ENCODE measurements at places on chromosomes 6 and 20. TPM values are rescaled to one million over a fixed set of nuclear protein-coding genes. Genes with fewer than 3 reads are reported as not detected.
A peak's percentile ranks its signal among the peaks of the same experiment; 100 is the strongest.

Gene ERVFRD-1
- total RNA-seq = 0.13 TPM

Gene GPR6
- total RNA-seq = not detected

- DNase-seq = no peak
These were observed 84.3 kb downstream of the OPRM1 start for GRCh38 chr6:154123155-154123956.

DNA sequence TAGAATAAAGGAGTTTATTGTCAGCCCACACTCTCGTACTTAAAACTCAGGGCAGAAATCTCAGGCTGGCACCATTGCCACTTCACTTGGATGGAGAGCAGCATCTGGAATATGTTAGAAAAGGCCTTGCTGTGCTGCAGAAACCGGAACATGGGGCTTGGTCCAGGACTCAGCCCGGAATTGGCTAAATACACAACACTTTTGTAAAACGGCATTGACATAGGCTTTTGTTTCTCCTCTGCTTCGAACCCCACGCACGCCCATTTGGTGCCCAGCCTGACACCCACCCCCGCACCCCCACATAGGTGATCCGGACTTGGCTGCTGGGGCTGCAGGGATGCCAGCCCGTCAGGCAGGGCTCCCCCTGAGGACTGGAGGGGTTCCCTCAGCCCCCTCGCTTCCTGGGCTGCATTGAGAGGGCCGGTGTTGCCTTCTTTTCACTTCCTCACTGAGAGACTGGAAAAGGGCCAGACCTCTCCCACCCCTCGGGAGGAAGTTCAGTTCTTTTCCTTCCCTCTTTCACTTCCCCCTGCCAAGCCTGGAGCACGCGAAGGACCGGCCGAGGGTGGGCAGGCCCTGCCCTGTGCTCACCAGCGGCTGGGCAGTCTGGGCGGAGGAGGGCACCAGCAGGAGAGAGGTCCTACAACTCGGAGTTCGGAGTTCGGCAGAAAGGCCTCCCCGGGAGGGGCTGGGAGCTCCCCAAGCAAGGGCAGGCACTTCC, 17.9 kb upstream of the CST3 start:
- no peak for DNase-seq

DNA sequence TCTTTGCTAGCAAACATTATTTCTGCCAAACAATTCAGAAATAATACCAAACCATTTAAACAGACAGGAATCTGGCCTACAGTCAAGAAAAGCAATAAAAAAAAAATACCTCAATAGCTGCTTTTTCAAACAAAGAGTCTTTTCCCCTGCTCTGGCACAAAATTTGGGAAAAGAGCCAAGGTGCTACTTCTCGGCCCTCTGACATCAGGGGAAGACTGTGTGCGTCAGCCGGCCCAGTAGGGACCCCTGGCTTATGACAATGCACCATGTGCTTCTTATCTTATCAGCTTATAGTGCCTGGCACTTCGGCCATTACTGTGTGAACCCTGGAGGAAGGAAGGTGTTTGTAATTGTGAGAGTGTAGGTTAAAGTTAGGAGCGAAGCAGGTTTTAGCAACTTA, 89.4 kb downstream of the PDE10A start:
- DNase-seq = no peak

DNA sequence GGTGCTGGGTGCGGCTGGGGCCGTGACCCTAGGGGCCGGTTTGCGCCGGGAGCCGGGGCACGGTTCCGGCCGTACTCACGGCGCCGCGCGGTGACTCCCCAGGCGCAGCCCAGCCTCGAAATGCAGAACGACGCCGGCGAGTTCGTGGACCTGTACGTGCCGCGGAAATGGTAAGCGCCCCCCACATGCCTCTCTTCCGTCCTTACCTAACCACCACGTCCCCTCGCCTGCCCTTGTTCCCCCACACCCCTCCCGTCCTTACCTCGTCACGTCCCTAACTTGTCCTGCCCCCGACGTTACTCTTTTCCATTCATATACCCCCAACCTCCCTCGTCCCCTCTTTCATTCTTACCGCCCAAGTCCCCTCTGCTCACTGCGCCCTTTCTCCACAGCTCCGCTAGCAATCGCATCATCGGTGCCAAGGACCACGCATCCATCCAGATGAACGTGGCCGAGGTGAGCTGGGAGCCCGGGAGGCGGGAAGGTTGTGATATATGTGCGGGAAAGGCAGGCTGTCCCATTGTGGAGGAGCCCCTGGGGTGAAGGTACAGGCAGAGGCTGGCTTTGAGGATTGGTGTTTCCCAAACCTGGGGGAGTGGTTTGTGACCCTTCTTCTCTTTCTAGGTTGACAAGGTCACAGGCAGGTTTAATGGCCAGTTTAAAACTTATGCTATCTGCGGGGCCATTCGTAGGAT, 463 bp downstream of the RPS21 start:
- DNase-seq = no peak

GRCh38 chr20:34880215-34880850, 3.9 kb downstream of the ACSS2 start:
- DNase-seq = peak; percentile 47

DNA sequence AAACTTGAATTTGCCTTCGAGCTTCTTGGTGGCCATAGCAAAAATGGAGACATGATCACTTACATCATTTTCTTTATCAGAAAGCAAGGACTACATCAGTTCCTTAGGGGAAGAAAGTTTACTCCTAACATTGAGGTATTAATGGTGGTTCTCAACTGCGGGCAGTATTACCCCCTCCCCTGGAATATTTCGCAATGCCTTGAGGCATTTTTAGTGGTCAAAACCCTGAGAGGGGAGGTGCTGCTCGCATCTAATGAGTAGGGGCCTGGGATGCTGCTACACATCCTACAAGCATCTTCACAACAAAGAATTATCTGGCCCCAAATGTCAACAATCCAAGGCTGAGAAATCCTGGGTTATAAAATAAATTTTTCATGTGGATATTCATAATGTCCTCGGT, 222.2 kb upstream of the TSHZ2 start:
- DNase-seq = no peak

All from mesenteric fat pad (tissue), 1 donor.